ENCODE measurements at places on chromosomes 2 and 18. TPM values are rescaled to one million over a fixed set of nuclear protein-coding genes. Genes with fewer than 3 reads are reported as not detected.

- no peak for DNase-seq
Measured at GRCh38 chr2:177852389-177852788, 220.2 kb downstream of the PDE11A start.

- DNase-seq = peak; percentile 94
Measured at GRCh38 chr2:10043256-10043905, at the start of gene KLF11. Gene KLF11, plus strand, starts transcription at chr2:10043550. Its CDS starts 167 bp downstream, at chr2:10043717.

DNA sequence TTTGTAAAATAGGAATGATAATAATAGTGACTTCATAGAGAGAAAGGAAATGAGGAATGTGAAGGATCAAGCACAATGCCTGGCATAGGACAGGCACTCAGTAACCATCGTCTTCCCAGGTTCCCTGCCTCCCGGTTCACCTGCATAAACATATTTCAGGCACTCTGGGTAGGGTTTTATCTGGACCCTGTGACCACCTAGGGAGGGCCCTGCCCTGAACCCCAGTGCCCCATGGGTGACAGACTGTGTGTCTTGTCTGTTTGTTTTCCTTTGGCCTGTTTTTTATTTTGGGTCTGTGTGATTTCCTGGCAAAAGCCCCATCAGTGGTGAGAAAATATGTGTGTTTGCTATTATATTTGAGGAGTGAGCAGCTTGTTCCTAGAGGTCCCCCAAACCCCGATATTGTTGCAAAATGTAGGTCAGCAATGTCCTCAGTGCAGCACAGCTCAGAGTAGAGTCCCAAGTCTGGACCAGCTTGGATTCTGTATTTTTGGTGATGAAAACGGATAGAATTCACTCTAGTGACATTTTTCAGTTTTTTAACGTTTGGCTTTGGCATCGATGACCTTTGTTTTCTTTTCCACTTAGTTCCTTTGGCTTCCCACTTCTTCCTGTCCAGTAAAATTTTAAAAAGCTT, 9.6 kb upstream of the NT5C1B start:
- DNase-seq = no peak

GRCh38 chr18:47420130-47420529, 168.7 kb upstream of the SKOR2 start:
- DNase-seq = no peak

GRCh38 chr2:70089220-70089982, 2.1 kb downstream of the PCBP1 start:
- DNase-seq = no peak

DNA sequence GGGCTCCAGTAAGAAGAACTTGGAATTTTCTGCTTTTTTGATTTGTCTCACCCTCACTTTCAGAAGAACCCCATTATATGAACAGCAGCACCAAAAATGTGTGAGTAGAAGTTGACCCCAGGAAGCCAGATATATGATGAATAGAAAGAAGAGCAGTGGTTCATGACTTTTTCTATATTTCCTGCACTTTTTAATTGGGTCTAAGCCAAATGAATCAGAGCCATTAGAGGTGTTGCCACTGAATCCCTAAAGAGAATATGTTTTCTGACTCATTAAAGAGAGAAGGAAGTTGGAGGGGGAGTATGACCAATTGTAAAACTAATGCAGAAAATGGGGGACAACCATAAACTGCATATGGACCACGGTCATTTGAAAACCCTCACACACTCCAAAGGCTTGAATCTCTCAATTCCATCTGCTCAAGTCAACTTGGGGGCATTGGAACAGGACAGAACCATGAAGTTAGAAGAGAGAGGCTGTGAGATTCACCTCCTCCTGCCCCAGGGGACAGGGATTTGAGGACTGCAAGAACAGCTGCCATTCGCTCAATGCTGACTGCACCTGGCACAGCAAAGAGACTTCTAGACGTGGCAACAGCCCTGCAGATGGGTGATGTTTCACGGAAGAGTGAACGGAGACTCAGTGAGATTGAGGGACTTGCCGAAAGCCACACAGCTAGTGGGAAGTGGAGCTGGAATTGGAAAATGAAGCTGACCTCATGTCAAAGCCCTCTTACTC, 3.0 kb downstream of the DAPL1 start:
- DNase-seq = no peak

The MC2R gene
- not detected for total RNA-seq

GRCh38 chr2:109692013-109692743, 78.0 kb downstream of the SOWAHC start:
- DNase-seq = peak; percentile 33

DNA sequence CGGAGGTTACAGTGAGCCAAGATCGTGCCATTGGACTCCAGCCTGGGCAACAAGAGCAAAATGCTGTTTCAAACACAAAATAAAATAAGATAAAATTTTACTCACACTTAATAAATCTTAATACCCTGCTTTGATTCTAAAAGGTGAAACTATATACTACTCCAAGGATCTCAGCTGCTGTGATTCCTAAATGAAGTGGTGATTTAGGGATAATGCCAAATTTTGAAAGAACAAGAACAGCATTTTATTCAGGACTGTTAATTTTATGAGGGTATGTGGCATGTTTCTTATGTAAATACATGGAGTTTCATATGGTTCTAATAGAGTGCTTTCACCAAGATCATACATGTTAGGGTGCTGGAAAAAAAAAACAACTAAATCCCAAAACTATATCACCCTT, 199.7 kb upstream of the PID1 start:
- no peak for DNase-seq

DNA sequence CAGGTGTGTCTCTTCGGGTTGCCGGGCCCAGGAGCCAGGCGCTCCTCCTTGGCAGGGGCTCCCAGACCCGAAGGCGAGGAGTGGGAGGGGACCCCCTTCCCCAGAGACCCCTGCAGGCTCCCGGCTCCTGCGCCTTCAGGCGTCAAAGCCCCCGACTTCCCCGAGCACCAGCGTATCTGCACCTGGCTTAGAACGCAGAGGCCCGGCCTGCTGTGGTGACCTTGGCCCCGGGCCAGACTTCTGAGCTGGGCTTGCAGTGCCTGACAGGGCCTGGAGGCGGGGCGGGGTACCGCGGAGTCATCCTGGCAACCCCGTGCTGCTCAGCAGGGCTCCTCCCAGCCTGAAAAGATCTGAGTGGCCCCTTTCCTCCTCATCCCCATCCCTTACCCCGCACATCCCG, 27.0 kb downstream of the SKA1 start:
- DNase-seq = no peak

DNA sequence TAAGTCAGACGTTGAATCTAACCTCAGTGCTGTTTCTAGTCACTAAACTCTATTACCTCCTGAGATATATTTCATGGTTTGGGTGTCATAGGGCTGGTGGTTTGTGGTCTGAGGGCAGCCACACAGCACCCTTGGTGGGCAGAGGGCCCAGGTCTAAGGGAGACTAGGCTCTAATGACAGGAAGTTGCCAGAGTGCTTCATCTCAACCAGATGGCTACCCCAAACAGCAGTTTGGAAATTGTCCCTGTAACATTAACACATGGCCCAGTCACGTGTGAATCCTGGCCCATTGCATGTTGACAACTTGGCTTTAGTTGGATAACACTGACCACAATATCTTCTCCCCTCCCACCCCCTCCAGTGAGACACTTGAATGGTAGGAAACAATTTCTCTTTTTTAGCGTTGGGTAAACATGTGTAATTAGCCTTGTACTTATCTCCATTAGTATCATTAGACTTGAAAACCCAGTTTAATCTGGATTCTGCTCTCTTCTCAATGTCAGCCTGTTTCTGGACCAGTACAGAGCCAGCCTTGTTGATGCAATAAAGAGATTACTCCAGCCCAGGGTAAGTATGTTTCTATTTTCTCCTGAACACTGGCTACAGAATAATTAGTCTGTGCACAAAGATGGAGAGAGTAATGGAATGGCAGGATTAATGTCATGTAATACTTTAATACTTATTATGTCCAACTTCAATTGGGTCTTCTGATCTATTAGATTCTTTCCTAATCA, 187.8 kb upstream of the SIX3 start:
- no peak for DNase-seq

DNA sequence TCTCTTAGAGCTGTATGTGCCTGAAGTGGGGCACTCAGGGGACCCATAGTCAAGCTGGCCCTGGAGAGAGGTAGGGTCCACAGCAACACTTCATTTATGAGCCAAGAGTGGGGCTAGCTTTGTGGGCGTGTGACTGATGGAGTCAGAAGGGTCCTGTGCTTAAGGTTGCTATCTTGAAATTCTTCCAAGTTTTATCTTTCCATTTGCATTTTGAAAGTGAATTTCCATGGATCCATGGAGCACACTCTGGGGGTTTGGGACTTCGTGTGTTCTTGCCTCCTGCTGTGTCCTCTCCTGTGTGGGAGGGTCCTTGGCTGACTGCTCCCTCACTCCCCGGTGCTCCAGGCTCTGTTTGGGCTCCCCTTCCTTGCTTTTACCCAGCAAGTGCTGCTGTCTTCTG, 50.8 kb downstream of the FHOD3 start:
- DNase-seq = no peak

- DNase-seq = no peak
Measured at GRCh38 chr18:12659904-12660605, 2.1 kb upstream of the SPIRE1 start.

DNA sequence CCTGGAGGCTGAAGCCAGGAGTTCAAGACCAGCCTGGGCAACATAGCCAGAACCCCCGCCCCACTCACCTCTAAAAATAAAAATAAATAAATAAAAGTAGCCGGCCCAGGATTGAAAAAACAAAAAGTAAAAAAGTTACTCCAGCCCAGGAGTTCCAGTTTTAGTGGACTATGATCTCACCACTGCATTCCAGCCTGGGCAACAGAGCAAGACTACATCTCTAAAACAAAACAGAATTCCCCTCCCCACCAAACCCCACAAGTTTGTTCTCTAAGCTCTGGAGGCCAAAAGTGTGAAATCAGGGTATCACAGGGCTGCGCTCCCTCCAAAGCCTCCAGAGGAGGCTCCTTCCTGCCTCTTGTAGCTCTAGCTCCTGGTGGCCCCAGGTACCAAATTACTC, 1.7 kb downstream of the D2HGDH start:
- no peak for DNase-seq

- DNase-seq = no peak
Measured at GRCh38 chr2:182064019-182064778, 78.5 kb downstream of the PPP1R1C start.

DNA sequence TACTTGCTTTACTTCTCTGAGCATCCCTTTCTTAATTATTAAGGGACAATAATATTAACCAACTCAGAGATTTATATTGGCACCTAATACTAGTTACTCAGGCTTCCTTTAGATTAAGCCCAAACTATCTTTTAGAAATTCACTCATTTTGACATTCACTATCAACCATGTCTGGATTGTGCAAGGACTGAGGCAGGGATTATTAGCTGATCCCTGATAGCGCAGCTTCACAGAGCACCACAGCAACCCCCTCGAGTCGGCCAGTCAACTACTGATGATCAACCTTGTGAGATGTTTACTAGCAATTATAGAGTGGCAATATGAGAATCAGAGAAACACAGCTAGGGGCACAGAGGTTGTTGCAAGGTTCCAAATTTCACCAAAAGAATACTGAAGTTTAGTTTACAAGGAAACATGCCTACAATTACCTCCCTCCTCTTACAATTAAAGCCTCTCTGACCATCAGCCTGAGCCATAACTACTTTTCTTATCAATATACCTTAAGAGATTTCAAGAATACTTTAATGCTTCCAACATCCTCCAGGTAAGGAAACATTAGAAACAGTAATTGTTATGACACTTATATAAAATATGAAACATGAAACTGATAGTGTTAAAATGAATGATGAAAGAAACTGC, 191.6 kb downstream of the TCF4 start:
- no peak for DNase-seq

GRCh38 chr18:34223893-34224422, 755 bp downstream of the NOL4 start:
- no peak for DNase-seq

The SNORC gene
- total RNA-seq = 11.7 TPM

GRCh38 chr2:54722641-54723040, 821 bp upstream of the EML6 start:
- DNase-seq = no peak

GRCh38 chr2:79159030-79159429, 523 bp downstream of the REG3A start:
- DNase-seq = no peak

The AQP12A gene
- total RNA-seq = not detected

DNA sequence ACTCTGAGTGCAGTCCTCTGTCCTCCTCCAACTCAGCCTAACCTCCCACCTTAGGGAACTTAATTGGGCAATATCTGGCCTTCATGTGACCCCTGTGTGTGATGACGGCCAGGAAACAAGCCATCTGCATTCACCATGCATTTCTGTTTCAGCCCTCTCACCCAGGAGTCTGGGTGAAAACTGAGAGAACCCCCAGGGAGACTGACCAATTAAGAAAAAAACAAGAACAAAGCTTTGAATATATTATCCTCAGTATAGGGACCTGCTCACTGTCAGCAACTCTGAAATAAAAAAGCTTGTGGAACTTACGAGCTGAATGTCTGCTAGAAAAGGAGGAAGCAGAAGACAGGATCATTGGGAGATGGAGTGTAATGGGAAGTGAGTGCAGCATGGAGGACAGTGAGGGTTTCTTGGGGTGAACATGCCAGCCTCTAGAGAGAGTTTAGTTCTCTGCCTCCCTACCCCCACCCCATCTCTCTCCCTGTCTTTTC, 9.5 kb downstream of the MAPRE2 start:
- no peak for DNase-seq

DNA sequence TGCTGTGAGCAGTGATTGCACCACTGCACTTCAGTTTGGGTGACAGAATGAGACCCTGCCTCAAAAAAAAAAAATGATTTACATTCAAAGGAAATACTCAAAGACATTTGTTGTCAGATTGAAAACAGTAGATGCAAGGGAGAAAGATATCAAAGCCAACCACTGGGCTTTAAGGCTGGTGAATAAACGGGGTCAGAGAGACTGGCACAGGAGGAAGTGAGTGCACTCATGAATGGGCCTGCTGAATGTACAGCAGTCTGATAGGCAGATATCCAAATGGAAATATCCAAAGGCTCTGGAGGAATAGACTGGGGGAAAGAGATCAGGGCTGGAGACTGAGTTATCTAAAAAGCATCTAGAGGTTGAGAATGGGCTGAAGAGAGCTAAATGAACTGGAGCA, 10.9 kb downstream of the RNF125 start:
- DNase-seq = no peak

DNA sequence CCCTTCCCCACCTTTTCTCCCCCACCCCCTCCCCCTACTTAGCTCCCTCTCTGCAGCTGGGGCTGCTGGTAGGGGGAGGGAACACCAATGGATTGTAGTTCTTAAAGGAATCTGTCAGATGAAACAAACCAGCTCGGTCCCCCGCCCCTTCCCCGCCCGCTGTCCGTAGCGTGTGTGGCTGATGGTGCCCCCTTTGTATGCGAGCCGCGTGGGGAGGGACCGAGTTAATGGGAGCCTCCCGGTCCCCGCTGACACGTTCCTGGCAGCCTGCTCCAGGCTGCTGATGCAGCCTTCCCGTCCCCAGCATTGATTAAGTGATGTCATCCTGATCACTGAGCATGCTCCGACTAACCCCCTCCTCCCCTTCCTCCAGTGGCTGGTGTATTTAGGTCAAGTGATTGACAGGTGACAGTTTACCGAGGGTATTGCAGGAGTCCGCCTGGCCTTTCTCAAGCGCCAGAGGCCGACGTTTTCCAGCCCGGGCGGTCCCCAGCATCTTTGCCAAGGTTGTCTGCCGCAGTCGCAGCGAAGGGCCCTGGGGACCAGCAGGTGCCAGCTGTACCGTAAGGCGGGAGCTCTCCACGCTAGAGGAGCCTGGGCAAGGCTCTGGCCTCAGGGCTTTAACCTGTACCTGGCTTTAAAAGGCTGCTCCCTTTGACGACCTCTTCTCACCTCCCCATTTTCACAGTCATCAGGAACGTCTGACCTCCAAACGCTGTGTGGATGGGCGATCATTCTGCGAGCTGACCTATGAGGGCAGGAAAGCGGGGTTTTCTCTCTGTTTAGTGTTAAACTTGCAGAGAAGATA, 1.8 kb downstream of the KIF5C start:
- no peak for DNase-seq

- DNase-seq = no peak
Measured at GRCh38 chr2:109341355-109342255, 212.6 kb downstream of the SH3RF3 start.

All from suprapubic skin (tissue), 4 donors.